ENCODE measurements at places on chromosomes 13 and 19.
A peak's percentile ranks its signal among the peaks of the same experiment; 100 is the strongest.

- no peak for DNase-seq
These were observed 15.4 kb downstream of the SHISA2 start for GRCh38 chr13:26036383-26036782.

- no peak for DNase-seq
These were observed 163.5 kb upstream of the TUBA3C start for GRCh38 chr13:19345158-19345557.

GRCh38 chr19:4759388-4760284, 31.9 kb upstream of the FEM1A start:
- peak; percentile 32 for DNase-seq

- no peak for DNase-seq
These were observed 2.6 kb downstream of the ERVK3-1 start for GRCh38 chr19:58307736-58308135.

DNA sequence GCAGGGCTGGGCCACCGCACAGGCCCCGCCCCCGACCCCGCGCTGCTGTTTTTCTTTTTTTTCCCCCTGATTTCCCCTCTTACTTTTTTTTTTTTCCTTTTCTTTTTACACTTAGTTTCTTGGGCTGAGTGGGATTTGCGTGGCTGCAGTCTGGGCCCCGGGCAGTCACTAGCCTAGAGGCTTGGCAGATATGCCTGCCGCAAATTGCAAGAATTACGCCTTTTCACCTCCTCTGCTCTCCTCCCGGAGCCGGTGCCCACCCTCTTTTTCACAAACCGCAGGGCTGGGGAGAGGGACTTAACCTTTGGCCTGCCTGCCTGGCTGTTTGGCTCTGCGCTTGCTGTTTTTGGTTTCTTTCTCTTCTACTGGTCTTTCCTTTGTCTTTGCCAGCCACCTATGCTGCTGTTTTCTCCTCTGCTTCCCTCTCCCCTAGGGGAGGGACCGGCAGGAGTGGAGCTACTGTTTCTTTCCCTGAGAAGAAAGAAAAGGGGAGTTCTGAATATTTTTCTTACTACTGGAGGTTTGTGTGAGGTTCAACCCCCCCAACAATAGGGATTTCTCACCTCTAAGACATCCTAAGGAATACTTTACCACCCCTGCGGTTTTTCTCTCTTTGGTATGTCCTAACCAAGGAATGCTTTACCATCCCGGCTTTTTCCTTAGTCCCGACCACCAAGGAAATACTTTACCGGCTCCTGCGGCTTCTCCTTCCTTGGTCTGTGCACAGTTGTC, 11.0 kb downstream of the ZNF552 start:
- no peak for DNase-seq

- DNase-seq = no peak
These were observed at the start of gene ANGPTL4 for GRCh38 chr19:8363803-8364771. TSS of gene ANGPTL4 (plus strand) at chr19:8364155. CDS start at chr19:8364322, 167 bp downstream.

GRCh38 chr13:74035896-74036295, 98.3 kb downstream of the KLF12 start:
- DNase-seq = no peak

GRCh38 chr13:63409791-63410351, 1994.2 kb upstream of the PCDH20 start:
- no peak for DNase-seq

All from activated CD8-positive, alpha-beta memory T cell treated with anti-CD3 and anti-CD28 coated beads for 1 hour (primary cell).